ENCODE measurements at places on chromosomes 5 and 9.

DNA sequence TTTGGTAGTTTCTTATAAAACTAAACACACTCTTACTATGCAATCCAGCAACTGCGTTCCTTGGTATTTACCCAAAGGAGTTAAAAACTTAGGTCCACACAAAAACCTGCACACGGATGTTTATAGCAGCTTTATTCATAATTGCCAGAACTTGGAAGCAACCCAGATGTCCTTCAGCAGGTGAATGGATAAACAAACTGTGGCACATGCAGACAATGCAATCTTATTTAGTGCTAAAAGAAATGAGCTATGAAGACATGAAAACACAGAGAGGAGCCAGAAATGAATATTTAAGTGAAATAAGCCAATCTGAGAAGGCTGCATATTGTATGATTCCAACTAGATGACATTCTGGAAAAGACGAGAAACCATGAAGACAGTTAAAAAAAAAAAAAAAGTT is 10.7 kb downstream of the WNK2 start:
- DNase-seq, result no peak

DNA sequence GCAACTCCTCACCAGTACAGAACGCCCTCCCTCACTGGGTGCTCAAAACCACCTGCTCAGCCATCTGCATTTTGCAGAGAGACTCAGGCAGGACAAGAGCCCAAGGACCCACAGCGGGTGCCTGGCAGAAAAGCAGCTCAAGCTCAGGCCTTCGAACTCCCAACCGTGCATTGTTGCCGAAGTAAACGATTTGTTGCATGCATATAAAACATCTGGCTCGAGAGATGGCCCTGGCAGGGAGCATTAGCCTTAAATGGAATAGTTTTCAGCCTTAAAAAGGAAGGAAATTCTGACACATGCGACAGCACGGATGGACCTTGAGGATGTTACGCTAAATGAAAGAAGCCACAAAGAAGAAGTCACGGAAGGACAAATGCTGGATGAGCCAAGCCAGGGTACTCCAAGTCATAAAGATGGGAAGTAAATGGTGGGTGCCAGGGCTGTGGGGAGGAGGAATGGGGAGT is 160.4 kb upstream of the PHYKPL start:
- no peak for DNase-seq

GRCh38 chr9:1231998-1232919 is 182.1 kb downstream of the DMRT2 start:
- no peak for DNase-seq

DNA sequence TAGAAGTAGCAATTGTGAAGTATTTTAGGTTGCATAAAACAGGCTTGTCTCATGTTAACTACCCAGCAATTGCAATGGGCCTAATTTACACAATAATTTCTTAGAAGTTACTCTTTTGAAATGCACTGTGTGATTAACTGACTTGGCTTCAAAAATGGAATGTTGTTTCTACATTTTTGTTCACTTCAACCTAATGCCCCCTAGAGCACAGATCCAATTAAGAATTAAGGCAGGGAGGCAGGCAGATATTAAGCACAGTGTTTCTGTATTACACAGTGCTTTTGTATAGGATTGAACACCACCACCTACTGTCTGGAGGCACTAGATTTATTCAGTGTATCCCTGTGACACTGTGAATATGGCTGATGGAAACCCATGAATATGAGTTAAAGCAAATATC is 302.1 kb downstream of the FBXL17 start:
- DNase-seq, result no peak

Data from SW 1271 (cell line).